ENCODE measurements at places on chromosomes 7 and 10.

DNA sequence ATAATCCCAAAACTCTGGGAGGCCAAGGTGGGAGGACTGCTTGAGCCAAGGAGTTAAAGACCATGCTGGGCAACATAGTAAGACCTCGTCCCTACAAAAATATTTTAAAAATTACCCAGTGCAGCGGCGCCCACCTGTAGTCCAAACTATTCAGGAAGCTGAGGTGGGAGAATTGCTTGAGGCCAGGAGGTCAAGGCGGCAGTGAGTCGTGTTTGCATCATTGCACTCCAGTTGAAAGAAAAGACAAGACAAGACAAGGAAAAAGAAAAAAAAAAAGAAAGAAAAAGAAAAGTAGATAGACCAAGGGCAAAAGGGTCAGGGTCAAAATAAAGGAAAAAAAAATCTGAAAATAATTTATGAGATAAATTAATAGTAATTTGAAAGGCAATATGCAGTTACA lies 5.8 kb downstream of the ANXA7 start:
- DNase-seq, result no peak

GRCh38 chr7:78329001-78329655 lies 530.6 kb downstream of the PHTF2 start:
- DNase-seq, result no peak

- peak; percentile 89 for DNase-seq
These were observed 97.1 kb downstream of the RGS10 start for GRCh38 chr10:119445311-119445934.

GRCh38 chr7:2999078-2999500 lies 44.6 kb downstream of the CARD11 start:
- no peak for DNase-seq

GRCh38 chr10:51270936-51271530 lies 196.7 kb downstream of the PRKG1 start:
- no peak for DNase-seq

- DNase-seq, result no peak
These were observed 269.9 kb upstream of the PITRM1 start for GRCh38 chr10:3442451-3442990.

GRCh38 chr7:39210362-39210761 lies 232.7 kb downstream of the POU6F2 start:
- DNase-seq, result no peak

DNA sequence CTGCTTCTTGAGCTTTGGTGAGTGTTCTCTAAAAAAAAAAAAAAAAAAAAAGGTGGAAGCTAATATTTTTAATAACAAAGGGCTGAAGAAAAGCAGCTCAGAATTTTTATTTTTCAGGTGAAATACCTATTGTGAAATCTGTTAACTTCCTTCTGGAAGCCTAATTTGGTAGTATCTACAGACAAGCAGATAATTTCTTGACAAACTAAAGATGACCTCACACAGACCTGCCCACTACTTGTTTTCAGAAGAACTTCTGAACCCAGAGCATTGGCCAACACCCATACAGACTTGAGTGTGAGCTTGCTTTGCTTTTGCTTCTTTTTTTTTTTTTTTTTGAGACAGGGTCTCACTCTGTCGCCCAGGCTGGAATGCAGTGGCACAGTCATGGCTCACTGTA lies 31.2 kb downstream of the LRRC4 start:
- DNase-seq, result no peak

DNA sequence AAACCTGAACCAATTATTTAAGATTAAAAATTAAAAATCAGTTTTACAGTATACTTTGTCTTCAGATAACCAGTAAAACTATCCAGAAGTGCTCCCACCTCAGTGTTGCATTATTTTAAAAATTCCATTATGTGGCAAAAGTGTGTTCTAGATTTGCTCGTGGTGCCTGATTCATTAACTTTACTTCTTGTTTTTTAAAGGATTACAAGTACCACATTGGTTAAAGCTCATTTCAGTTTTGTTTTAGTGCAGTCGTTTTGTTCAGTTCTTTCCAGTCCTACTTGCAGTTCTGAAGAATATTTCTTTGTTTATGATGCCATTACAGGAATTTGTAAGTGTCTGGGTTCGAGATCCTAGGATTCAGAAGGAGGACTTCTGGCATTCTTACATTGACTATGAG lies 69.0 kb downstream of the SNX10 start:
- DNase-seq, result no peak

- no peak for DNase-seq
These were observed 116.5 kb upstream of the KCND2 start for GRCh38 chr7:120156476-120156875.

DNA sequence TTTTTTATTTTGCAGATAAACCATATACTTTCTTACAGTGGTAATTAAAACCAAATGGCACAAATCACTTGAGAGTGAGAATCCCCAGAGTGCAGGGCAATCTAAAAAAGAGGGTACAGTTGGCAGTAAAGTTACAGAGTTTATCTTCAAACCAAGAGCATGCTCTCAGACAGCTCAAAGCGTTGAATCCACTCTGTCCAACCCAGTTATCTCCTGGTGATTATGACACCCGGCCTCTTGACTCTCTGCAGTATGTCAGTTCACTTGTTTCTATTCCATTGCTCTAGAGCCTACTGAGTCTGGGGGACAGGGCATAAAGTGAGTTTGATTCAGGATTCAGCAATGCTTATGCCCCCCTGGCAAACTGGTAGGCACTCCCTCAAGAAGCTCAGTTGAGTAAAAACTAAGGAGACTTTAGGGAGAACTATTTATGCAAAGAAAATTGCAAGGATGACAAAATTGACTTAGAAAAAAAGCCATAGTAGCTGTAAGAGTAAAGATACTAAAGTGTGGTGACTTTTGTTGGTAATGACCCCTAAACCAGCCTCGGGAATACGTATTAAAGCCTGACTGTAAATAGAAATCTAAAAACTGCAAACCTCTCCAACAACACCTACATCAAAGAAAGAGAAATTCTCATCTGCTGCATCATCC lies 55.5 kb downstream of the COL1A2 start:
- DNase-seq, result no peak

DNA sequence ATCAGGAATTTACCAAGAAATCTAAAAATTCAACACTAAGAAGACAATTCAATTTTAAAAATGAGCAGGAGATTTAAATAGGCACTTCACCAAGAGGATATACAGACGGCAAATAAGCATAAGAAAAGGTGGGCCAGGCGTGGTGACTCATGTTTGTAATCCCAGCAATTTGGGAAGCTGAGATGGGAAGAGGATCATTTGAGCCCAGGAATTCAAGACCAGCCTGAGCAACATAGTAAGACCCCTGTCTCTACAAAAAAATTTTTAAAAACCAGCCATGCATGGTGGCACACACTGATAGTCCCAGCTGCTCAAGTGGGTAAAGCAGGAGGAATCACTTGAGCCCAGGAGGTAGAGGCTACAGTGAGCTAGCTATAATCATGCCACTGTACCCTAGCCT lies 3.5 kb upstream of the AKR1D1 start:
- DNase-seq, result no peak

- no peak for DNase-seq
These were observed 89.2 kb downstream of the RNLS start for GRCh38 chr10:88493691-88494483.

DNA sequence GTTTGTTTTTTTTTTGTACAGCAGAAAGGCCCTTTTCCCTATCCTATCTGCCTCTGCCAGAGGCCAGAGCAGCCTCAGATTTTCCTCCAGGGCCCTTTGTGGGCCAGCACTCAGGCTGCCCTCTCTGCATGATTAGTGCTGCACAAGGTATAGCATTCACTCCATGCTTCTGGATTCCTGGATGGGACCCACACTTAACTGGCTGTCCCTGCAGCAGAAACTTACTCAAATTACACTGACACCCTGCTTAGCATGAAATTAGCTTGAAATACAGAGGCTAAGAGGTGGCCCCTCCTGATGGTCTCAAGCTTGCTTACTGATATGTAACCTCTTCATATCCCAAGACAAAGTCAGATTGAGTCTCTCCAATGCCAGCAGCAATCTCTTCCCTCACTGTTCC lies 239.3 kb downstream of the SORCS1 start:
- DNase-seq, result no peak

- DNase-seq, result peak; percentile 42
These were observed 1.1 kb downstream of the SFMBT2 start for GRCh38 chr10:7409732-7410168.

- no peak for DNase-seq
These were observed 154.1 kb downstream of the SDHAF3 start for GRCh38 chr7:97271619-97272018.

DNA sequence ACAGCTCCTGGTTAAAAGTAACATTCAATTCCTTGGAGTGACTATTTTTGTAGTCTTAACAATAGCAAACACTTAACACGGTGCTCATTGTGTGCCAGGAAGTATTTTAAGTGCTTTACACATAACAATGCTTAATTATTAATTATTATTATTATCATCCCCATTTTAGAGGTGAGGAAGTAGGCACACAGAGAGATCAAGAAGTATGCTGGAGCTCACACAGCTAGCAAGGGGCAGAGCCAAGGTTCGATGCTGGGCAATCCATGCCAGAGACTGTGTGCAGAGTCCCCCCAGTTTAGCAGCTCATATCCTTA lies 48.2 kb upstream of the SMNDC1 start:
- DNase-seq, result no peak

GRCh38 chr10:121041906-121042305 lies 190.7 kb downstream of the WDR11 start:
- no peak for DNase-seq

GRCh38 chr7:68203251-68203650 lies 1206.6 kb downstream of the TYW1 start:
- no peak for DNase-seq

All from activated naive CD4-positive, alpha-beta T cell treated with anti-CD3 and anti-CD28 coated beads, Interleukin-2, amount 10 ng/mL, durations not matched to agents 7 days and 5 days (primary cell).